WTC11 (cell line): ENCODE measurements at places on chromosomes 1 and 21. TPM values are rescaled to one million over a fixed set of nuclear protein-coding genes. Genes with fewer than 3 reads are reported as not detected.

GRCh38 chr1:66269222-66269621 lies 264.7 kb upstream of the SGIP1 start:
- DNase-seq = no peak
- no peak overlapping the region for H3K27ac ChIP-seq
- no peaks in the 10 kb centered on the region for H3K27me3 ChIP-seq
- peaks cover 57% of the 10 kb centered on the region for H3K4me1 ChIP-seq
- H3K4me3 ChIP-seq = no peak overlapping the region
- no peaks in the 10 kb centered on the region for H3K36me3 ChIP-seq

Gene TXNDC12
- 80.6 to 89.2 TPM (median 80.9 TPM) in 3 replicates for total RNA-seq

DNA sequence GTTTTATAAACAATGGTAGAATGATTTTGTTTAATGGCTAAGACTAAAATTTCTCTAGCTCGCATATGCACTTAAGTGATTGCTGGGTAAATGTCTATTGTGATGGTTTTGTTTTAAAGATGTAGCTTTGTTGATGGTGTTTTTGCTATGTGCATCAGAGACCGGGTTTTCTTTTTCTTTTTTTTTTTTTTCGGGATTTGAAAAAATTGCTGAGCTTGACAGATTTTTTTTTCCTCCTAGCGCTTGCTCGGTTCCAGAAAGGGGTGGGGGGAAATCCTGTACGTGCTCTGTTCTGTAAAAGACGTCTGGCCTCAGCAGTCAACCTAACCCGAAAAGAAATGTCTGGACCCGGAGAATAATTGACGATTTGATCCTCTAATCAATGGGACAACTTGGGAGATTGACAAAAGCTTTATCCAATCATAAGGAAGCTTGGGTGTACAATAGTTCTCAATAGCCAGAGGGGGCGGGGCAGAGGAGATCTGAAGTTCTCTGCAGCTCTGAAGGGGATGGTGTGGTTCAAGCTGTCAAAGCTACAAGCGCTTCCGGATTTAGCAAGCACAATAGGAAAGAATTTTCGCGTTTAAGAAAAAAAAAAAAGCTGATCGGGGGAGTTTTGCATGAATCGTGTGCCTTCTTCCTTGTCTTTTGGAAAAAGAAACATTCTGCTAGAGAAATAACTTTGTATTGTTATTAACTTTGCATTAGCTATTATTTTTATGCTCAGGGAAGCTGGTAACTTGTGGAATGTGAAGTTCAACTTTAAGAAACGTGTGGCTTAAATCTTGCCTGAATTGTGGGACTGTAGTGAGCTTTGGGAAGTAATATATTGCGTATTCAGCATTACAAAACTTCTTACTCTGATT lies 4.5 kb upstream of the NFIA start:
- peaks cover 57% of the 10 kb centered on the region for H3K27me3 ChIP-seq
- H3K4me1 ChIP-seq = peaks cover 44% of the 10 kb centered on the region
- peak; percentile 88 for DNase-seq
- peak overlapping the region; percentile 94 for H3K27ac ChIP-seq

Gene ATAD3C
- total RNA-seq = 0.60 to 0.94 TPM (median 0.61 TPM) in 3 replicates

DNA sequence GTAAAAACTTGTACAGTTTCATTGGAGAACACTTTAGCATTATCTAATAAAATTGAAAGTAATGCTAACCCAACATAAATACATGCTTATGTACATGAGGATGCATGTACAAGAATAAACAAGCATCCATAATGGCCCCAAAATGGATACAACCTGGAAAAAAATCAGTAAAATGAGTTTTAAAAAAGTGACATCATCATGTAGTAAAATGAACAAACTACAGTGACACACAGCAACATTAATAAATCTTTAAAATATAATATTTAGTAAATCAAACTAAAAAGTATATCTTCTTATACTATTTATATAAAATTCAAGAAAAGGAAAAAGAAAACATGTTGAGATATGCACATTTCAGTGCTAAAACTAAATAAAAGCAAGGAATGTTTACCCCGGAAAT lies 140.5 kb downstream of the CLEC20A start:
- DNase-seq = no peak
- no peaks in the 10 kb centered on the region for H3K27me3 ChIP-seq
- peaks cover 20% of the 10 kb centered on the region for H3K36me3 ChIP-seq
- H3K4me3 ChIP-seq = no peak overlapping the region
- H3K4me1 ChIP-seq = peaks cover 10% of the 10 kb centered on the region; the same call in 1 of the 2 replicates

Gene TTC24
- total RNA-seq = 0.09 to 0.20 TPM (median 0.11 TPM) in 3 replicates

GRCh38 chr1:222251847-222252246 lies 296.1 kb downstream of the HHIPL2 start:
- DNase-seq = no peak
- H3K4me1 ChIP-seq = peaks cover 39% of the 10 kb centered on the region
- H3K36me3 ChIP-seq = no peaks in the 10 kb centered on the region; the same call in 1 of the 2 replicates
- no peak overlapping the region for H3K27ac ChIP-seq
- no peak overlapping the region for H3K4me3 ChIP-seq
- H3K27me3 ChIP-seq = no peaks in the 10 kb centered on the region; the same call in 1 of the 2 replicates

DNA sequence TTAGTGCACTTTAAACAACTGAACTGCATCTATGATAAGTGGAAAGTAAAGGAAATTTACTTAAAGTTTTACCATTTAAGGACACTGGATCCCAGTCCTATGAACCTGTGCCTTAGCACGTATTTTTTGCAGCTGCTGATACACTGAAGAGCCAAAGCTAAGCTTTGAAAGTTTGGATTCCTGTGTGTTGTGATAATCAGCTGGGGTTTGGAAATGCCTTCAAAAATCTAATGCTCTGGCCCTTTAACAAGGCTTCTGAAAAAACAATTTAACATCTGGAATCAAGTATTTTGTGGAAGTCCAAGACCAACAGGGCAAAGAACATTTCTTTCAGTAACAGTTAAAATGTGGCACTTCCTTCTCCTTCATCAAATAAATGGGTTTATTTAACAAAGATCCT lies 51.8 kb downstream of the DDAH1 start:
- H3K4me1 ChIP-seq = peaks cover 27% of the 10 kb centered on the region
- no peak overlapping the region for H3K27ac ChIP-seq

DNA sequence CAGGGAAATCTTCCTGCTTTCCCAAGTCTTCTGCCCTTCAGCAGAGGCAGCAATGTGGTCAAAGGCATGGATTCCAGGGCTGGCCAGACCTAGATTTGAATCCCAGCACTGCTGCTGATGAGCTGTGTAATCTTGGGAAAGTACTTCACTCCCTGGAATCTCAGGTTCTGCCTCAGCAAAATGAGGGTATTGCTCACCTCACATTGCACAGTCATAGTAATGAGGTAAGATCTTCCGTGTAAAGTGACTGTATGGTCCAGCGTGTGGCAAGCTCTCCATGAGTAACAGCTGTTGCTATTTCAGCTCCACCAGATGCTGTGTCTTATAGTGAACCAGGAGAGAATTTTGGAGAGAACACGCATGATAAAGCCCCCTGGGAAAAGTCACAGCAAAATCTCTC lies 56.1 kb upstream of the F3 start:
- H3K4me3 ChIP-seq = no peak overlapping the region
- H3K27me3 ChIP-seq = no peaks in the 10 kb centered on the region
- no peak for DNase-seq
- peaks cover 24% of the 10 kb centered on the region for H3K4me1 ChIP-seq
- H3K27ac ChIP-seq = no peak overlapping the region

DNA sequence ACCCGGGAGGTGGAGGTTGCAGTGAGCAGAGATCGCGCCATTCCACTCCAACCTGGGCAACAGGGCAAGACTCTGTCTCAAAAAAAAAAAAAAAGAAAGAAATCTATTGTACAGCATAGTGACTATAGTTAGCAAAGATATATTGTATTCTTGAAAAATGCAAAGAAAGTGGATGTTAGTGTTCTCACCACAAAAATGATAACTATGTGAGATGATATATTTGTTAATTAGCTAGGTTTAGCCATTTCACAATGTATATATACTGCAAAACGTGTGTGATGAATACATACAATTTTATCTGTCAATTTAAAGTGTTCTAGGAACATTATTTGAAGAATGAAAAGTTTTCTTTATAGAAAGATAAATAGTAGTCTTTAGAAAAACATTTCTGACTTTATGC lies 179.9 kb downstream of the AK5 start:
- H3K27ac ChIP-seq = no peak overlapping the region
- no peak for DNase-seq
- no peak overlapping the region for H3K4me3 ChIP-seq
- H3K4me1 ChIP-seq = peaks cover 7% of the 10 kb centered on the region

- H3K4me1 ChIP-seq = peaks cover 10% of the 10 kb centered on the region
- no peak overlapping the region for H3K4me3 ChIP-seq
- no peak for DNase-seq
- no peaks in the 10 kb centered on the region for H3K36me3 ChIP-seq
- no peak overlapping the region for H3K27ac ChIP-seq
Measured at GRCh38 chr1:209577346-209577745, 6.2 kb upstream of the CAMK1G start.

Gene PLEKHA6
- total RNA-seq = 9.2 to 11.6 TPM (median 11.0 TPM) in 3 replicates

GRCh38 chr1:209747580-209748262 lies 8.1 kb upstream of the TRAF3IP3 start:
- peak; percentile 99 for DNase-seq
- no peaks in the 10 kb centered on the region for H3K36me3 ChIP-seq
- peaks cover 10% of the 10 kb centered on the region for H3K4me1 ChIP-seq
- H3K27ac ChIP-seq = no peak overlapping the region
- H3K4me3 ChIP-seq = peak overlapping the region; percentile 51
- peaks cover 23% of the 10 kb centered on the region for H3K27me3 ChIP-seq

DNA sequence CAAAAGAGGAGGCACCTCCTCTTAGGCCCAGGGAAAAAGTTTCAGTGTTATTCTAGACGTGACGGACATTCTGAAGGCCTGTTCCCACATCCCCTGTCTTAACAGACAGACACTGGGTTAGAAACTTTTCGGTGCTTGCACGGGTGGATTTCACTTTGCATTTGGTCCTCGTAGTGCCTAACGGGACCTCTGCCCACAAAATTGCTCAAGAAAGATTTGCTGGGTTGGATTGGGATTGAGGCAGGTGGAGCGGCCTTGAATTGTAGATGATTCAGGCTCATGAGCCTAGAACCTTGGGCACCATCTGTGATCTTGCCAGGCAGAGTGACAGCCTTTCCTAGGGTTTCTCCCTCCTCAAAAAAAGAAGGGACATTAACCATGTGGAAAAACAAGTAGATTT lies 2.8 kb downstream of the PLA2G5 start:
- peaks cover 16% of the 10 kb centered on the region for H3K4me1 ChIP-seq
- H3K27me3 ChIP-seq = peaks cover 3% of the 10 kb centered on the region; the same call in 1 of the 2 replicates
- no peaks in the 10 kb centered on the region for H3K36me3 ChIP-seq

Gene WASF2
- 90.1 to 104 TPM (median 92.8 TPM) in 3 replicates for total RNA-seq

DNA sequence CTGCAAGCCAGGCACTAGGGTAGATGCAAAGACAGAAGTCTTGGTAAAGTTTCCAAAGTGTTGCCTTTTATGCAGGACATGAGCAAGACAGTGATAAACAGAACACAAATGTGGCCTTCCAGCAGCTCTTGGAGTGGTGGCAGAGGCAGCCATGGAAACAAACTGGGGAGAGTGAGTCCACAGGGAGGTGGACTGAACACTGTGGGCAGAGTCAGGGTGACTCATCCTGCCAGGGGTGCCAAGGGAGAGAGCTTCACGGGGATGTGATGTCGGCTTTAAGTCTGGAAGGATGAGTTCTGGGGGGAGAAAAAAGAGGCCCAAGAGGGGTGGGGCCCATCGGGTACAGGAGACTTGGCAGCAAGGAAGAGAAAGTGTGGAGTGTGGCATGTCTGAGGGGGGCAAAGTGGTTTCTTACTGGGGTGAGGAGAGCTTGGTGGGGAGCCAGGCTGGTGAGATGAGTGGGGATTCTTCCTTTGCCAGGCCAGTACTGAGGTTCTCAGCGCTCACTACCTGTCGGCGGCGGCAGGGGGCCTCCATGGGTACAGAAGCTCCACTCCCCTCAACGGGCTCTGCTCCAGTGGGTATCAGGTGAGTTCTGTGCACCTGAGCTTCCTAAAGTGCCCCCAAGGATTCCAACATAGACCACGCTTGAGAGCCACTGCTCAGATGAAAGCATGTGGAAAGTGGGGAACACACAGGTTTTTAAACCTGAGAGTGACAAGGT lies 41.8 kb downstream of the KIAA0040 start:
- H3K36me3 ChIP-seq = no peaks in the 10 kb centered on the region
- H3K27ac ChIP-seq = no peak overlapping the region
- H3K4me1 ChIP-seq = peaks cover 40% of the 10 kb centered on the region
- H3K27me3 ChIP-seq = peaks cover 23% of the 10 kb centered on the region

DNA sequence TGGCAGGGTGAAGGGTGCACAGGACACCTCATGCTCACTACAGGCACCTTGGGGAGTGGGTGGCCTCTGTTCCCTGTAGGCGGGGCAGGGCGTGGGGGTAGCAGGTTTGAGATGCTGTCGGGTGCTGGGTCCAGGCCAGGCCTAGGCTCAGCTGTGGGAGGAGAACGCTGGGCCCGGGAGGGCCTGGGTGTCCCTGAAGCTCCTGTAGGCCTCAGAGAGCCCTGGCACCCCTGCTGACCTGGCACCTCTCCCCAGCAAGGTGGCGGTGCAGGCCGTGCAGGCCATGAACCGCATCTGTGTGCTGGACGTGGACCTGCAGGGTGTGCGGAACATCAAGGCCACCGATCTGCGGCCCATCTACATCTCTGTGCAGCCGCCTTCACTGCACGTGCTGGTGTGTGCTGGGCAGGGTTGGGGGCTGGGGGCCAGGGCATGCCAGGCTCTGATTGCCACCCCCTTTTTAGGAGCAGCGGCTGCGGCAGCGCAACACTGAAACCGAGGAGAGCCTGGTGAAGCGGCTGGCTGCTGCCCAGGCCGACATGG lies 2.5 kb upstream of the GJC2 start:
- H3K27me3 ChIP-seq = no peaks in the 10 kb centered on the region
- no peak overlapping the region for H3K27ac ChIP-seq
- H3K4me3 ChIP-seq = no peak overlapping the region
- no peaks in the 10 kb centered on the region for H3K36me3 ChIP-seq
- 0 out of 2 replicates have a peak, but pooled peaks cover 2% of the 10 kb centered on the region for H3K4me1 ChIP-seq

GRCh38 chr1:69129538-69129937 lies 438.2 kb upstream of the LRRC7 start:
- no peak overlapping the region for H3K4me3 ChIP-seq
- H3K27me3 ChIP-seq = no peaks in the 10 kb centered on the region
- no peaks in the 10 kb centered on the region for H3K36me3 ChIP-seq
- H3K27ac ChIP-seq = no peak overlapping the region
- peaks cover 48% of the 10 kb centered on the region for H3K4me1 ChIP-seq

DNA sequence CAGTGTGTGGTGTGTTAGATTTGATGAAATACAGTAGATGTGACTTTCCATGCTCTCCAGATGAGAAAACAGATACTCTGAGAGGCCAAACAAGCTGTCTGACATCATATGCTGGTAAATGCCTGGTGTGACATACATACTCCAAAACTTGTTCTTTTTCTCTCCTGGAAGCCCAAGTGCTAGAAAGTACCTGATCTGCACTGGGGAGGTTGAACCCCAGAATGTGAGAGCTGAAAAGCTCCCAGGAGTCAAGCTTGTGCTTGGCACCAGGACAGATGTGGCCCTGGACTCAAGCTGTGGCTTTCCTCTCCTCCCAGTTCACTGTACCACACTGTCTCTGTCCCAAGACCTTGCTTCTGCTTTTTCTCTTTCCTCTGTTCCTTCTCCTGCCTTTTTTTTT lies 389.0 kb upstream of the USP24 start:
- H3K36me3 ChIP-seq = peaks cover 29% of the 10 kb centered on the region
- H3K4me3 ChIP-seq = no peak overlapping the region
- peaks cover 3% of the 10 kb centered on the region; the same call in 1 of the 2 replicates for H3K27me3 ChIP-seq
- peaks cover 12% of the 10 kb centered on the region for H3K4me1 ChIP-seq

GRCh38 chr1:62621907-62622306 lies 24.6 kb downstream of the ANGPTL3 start:
- H3K27ac ChIP-seq = peak overlapping the region; percentile 28; the same call in 1 of the 2 replicates
- peaks cover 3% of the 10 kb centered on the region; the same call in 1 of the 2 replicates for H3K4me1 ChIP-seq
- no peaks in the 10 kb centered on the region for H3K27me3 ChIP-seq
- H3K4me3 ChIP-seq = no peak overlapping the region

GRCh38 chr1:8165595-8166360 lies 139.7 kb upstream of the ERRFI1 start:
- H3K4me3 ChIP-seq = no peak overlapping the region
- DNase-seq = peak; percentile 31
- peak overlapping the region; percentile 91 for H3K27ac ChIP-seq
- no peaks in the 10 kb centered on the region for H3K27me3 ChIP-seq
- H3K36me3 ChIP-seq = no peaks in the 10 kb centered on the region

Gene PRAMEF1
- not detected in 3 replicates for total RNA-seq
